Astrocyte of the hippocampus (primary cell): ENCODE measurements at places on chromosomes 3 and 15.

GRCh38 chr3:67774676-67775075, 120.3 kb upstream of the SUCLG2 start:
- no peak for DNase-seq

DNA sequence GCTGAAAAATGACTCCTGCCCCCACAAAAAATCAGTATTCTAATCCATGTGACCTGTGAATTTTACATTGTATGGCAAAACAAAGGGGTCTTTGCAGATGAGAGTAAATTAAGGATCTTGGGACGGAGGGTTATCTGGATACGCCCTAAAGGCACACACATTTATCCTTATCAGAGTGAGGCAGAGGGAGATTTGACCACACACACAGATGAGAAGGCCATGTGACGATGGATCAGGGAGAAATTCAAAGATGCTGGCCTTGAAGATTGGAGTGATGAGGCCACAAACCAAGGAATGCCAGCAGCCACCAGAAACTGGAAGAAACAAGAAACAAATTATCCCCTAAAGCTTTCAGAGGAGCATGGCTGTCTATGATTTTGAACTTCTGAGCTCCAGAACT, 288.5 kb downstream of the XXYLT1 start:
- no peak for DNase-seq

- DNase-seq, result no peak
These were observed 367.1 kb downstream of the UNC13C start for GRCh38 chr15:54345301-54345700.

DNA sequence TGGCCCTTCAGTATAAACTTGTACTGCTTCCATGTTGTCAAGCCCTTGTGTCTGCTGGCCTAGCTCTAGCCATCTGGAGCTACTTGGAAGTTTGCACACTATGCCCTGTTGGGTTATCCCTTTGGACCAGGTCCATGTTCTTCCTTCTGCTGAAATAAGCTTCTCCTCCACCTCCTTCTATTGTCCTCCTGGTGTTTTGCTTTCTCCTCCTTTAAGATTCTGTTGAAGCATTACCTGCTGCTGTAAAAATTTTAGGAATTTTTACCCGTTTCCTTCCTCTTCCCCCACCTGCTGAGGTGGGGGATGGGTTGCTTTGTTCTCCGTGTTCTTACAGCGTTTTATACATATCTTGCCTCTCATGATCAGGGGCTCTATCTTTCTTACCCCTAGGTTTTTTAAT, 51.7 kb downstream of the SH3GL3 start:
- DNase-seq, result no peak

DNA sequence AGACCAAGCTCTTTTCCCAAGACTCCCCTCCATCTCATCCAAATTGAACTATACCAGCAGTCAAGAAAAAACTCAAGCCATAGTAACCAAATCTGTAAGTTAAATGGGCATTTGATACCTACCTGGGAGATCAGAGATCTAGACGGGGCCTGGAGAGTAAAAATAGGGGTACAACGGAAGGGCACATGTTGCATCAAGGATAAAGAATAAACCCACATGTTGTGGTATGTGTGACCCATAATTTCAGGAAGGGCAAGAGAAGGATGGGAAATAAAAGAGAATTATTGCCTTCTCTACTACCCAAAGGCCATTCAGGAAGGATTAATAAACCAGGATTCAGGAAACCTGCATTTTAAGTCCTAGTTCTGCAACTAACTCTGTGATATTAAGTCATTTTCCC, 1.5 kb downstream of the TEX55 start:
- no peak for DNase-seq

- peak; percentile 43 for DNase-seq
These were observed 81.4 kb downstream of the CGNL1 start for GRCh38 chr15:57457726-57458125.

DNA sequence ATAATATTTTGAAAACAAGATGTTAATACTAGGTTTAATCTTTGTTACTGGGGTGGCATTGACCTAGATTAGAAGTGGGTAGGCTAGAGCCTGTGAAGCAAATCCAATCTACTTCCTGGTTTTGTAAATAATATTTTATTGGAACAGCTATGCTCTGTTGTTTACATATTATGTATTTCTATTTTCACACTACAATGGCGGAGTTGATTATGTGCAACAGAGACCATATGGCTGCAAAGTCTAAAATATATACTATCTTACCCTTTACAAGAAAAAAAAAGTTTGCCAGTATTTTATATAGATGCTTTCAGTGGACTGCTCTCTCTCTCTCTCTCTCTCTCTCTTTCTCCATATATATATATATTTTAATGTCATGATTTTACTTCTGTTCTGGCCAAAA, 244.2 kb downstream of the NLGN1 start:
- DNase-seq, result no peak

DNA sequence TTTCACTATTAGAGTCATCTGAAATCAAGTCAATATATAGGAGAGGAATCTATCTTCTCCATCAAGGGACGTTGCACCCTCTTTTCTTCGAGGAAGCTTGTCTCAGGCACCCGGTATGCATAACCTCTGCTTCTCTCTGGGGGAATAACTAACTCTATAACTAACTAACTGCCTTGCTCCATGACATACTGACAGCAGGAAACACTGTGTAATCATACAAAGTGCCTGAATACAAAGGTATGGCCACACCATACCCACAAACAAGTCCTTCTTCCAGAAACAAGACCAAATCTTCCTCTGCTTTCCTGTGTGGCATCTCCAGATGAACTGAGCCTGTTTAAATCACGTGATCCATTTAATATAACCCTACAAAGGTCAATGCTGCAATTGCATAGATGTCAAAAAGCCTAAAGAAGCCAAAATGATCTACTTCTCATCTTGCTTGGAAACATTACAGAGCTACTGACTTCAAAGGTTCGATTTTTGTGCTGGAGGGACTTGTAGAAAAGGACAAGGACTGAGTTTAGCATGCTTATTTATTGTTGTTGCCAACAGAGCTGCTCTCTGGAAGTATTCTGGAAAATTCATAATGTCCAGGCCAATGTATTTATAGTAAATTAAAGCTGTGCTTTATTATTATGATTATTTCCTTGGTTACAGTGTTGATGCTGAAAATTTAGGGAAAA, 380.5 kb downstream of the FOXP1 start:
- no peak for DNase-seq

DNA sequence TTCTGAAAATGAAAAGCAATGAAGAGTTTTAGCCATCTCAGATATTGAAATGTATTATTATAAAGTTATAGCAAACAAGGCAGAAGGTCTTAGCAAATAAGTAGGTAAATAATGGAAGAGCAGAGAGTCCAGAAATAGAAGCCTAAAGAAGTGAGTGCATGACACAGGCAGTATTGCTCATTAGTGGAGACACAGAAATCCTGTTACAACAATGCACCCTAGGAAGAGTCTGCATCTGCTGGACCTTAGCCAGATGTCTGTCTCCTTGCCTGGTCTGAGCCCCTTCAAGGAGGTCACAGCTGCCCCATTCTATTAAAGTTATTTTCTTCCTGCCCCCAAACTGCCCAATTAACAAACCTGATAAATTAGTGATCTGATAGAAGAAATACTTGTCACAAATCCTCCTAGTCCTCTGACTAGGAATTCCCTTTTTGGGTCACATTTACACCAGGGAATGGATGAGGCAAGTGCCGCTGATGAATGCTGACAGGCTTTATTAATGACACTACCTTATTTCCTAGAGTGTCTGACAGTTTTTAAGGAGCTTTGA, 51.9 kb downstream of the HOMER2 start:
- peak; percentile 14 for DNase-seq

DNA sequence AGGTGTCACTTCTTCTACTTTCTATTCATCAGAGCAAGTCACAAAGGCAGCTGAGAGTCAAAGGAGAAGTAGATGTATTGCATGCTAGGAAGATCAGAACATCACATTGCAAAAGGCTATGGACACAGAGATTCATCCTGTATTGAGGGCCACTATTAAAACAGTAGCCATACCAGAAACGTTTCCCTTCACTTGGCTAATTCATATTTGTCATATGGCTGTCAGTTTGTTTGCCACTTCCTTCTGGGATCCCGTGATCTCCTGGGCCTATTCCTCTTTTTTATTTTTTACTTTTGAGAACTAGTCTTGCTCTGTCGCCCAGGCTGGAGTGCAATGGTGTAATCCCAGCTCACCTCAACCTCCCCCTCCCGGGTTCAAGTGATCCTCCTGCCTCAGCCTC, 184.0 kb upstream of the SATB1 start:
- no peak for DNase-seq

DNA sequence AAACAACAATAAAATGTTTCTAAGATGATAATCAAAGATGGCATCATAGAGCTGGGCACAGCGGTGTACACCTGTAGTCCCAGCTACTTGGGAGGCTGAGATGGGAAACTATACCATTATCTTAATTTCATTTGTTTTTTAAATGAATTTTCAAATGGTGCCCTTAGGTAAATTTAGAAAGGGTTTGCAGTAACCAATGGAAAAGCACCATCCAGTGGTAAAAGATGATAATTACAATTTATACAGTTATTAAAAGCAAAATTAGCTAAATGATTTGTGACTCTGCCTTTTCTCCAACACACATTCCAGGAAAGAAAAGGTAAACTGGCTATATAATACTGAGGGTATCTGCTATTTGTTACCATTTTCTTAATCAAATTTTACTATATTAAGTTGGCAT, 14.4 kb upstream of the ANKRD28 start:
- DNase-seq, result peak; percentile 37

DNA sequence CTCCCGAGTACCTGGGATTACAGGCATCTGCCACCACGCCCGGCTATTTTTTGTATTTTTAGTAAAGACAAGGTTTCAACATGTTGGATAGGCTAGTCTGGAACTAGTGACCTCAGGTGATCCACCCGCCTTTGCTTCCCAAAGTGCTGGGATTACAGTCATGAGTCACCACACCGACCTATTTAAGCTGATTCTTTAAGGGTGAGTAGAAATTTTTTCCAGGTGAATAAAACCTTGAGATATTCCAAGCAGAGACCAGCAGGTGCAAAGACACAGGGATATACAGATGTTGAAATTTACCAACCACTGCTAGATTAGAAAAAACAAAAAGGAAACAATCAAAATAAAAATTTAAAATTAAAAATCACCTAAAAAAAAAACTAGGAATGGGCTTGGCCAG, 74.4 kb upstream of the CHRNB4 start:
- DNase-seq, result no peak

DNA sequence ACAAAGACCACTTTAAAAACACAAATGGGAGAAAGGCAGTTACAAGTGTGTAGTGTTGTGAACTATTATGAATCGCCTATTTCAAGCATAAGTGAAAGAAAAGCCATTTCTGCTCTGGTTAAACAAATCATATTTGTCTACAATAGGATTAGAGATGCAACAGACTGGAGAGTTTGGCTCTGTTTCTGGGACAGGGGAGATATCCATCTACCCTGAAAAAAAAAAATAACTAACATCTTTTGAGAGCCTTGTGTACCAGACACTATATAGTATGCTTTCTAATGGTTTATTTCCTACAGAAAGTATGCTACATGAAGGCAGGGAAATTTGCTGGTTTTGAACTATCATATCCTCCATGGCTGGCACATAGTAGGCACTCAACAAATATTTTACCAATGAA, 106.7 kb upstream of the FHIT start:
- DNase-seq, result no peak

DNA sequence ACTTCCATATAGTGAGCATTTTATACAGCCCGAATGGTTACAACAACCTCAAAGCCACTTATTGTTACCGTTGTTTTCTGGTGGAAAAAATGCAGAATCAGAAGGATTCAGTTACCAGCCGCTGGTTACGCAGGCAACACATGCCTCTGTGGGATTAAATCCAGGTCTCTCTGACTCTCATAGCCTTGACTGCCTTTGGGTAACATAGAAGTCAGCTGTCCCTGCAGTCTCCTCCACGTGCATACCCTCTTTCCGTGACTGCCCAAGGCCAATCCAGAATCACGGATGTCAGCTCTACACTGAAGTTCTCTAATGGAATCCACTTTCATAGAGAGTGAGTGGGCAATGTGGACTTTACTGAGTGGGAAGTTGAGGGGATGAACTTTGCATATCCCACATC, 189.5 kb upstream of the DNAJC19 start:
- no peak for DNase-seq

DNA sequence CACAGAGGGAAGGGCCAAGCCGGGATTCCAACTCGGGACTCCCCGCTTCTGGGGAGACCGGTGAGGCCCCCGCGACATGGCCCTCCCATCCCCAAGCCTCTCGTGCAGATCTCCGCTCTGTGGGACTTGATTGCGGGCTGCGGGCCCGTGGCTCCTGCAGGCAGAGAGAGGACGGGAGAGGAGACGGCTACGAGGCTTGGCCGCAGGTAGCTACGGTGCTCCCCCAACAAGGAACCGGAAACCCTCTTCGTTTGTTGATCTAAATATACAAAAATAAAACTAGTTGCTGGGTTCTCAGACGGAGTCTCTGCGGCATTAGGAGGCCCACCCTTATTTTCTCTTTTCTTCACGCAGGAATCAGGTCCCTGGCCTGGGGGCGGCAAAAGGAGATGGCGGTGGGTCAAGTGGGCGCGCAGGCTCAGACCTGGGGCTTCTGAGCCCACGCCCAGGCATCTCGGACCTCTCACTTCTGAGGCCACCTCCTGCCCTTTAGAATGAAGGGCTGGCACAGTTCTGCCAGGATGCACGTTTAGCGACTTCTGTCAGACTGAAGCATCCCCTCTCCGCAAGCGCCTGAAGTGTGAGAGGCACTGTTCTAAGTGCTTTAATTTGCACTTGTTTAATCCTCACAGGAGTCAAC, 10.9 kb downstream of the GNB5 start:
- no peak for DNase-seq

DNA sequence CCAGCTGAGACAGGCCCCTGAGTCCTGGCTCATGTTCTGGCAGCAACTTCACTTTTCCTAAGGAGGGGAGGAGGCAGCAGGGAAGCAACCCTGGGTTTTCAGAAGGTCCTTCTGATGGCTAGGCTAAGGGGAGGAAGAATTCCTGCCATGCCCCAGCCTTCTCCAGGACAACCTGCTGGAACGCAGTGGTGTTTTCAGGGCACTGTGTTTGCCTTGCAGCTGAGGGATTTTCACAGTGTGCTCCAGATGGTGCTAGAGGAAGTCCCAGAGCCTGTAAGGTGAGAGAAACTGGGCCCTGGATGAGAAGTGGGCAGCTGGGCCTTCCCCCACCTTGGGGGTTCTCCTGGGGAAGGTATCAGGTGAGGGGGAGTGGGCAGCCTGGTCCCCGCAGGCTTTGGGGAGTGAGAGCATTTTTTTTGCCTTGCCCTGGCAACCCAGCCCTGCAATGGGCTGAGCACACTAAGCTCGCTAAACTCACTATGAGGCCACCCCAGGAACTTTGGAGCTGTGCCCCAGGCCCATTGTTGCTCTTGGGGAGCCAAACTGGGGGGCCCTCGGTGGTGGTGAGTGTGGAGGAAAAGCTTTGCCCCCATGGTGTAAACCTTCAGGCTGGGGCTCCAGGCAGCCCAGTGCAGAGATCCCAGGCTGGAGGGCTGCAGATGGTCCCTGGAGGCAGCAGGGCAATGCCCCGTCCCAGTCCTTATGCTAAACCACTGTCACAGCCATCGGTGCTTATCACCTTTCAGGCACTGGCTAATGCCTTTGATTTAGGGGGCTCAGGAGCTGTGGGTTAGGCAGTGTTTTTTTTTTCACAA, 41.1 kb downstream of the ACAA1 start:
- no peak for DNase-seq

DNA sequence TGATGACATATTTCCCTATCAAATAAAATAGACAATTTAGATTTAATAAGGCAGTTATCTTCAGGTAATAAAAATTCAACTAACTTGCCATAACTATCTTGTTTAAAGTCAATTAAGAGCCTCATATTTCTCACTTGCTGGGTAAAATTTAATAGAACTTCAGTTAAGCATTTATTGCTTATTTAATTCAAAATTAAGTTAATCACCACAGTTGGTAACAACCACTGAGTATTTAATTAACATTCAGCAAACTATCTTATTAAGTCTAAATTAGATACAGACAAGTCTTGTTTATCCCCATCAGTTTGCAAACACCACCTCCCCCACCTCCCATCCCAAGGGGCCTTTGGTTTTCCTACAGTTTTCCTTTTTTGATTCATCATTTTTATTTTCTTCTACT, 14.7 kb downstream of the LPP start:
- DNase-seq, result no peak
